ENCODE measurements at places on chromosomes 11 and 22. TPM values are rescaled to one million over a fixed set of nuclear protein-coding genes. Genes with fewer than 3 reads are reported as not detected.
A peak's percentile ranks its signal among the peaks of the same experiment; 100 is the strongest.

DNA sequence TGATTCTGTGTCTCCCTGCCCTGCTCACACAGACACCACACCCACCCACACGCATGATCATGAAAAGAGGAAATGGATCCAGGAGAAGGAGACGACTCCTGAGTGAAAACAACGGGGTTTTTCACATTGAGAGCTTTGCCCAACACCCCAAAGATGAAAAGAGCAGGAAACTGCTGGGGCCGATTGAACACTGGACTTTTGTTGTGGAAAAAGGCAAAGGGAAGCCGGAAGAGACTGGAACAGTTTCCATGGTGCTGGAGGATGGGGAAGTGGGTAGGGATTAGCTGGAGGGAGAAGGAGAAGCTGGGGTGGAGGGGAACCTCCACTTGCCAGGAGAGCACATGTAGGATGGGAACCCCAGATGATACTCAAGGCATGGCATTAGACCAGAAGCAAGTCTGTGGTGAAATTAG lies 5.2 kb upstream of the SLC43A3 start:
- no peak overlapping the region for H3K4me3 ChIP-seq
- DNase-seq = no peak
- H3K4me1 ChIP-seq = peaks cover 50% of the 10 kb centered on the region
- H3K27ac ChIP-seq = no peak overlapping the region

DNA sequence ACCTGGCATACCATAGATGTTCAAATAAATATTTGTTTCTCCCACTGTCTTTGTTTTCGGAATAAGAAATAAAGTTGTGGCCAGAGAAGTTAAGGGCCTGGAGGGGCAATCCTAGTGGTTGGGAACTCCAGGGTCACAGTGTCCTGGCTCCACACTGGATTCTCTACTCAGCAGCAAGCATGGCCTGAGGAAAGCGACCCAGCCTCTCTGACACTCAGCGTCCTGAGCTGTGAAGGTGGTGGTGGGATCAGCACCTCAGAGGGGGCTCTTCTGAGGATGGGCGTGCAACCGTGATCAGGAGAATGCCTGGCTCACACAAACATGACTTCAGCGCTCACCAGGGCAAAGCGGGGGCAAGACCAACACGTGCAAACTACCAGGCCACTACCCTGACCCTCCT lies 59.9 kb downstream of the LARGE1 start:
- H3K36me3 ChIP-seq = no peaks in the 10 kb centered on the region
- no peak overlapping the region for H3K27ac ChIP-seq
- no peaks in the 10 kb centered on the region for H3K4me1 ChIP-seq
- DNase-seq = no peak
- no peak overlapping the region for H3K4me3 ChIP-seq

The OR51E2 gene
- not detected for total RNA-seq

The DGAT2 gene
- 7.1 TPM for total RNA-seq

The PGM2L1 gene
- total RNA-seq = 7.8 TPM

GRCh38 chr22:32533265-32534111 lies 58.9 kb downstream of the FBXO7 start:
- DNase-seq = peak; percentile 33
- H3K27ac ChIP-seq = no peak overlapping the region
- peaks cover 16% of the 10 kb centered on the region for H3K4me1 ChIP-seq
- no peaks in the 10 kb centered on the region for H3K36me3 ChIP-seq
- H3K4me3 ChIP-seq = no peak overlapping the region
- no peaks in the 10 kb centered on the region for H3K27me3 ChIP-seq

DNA sequence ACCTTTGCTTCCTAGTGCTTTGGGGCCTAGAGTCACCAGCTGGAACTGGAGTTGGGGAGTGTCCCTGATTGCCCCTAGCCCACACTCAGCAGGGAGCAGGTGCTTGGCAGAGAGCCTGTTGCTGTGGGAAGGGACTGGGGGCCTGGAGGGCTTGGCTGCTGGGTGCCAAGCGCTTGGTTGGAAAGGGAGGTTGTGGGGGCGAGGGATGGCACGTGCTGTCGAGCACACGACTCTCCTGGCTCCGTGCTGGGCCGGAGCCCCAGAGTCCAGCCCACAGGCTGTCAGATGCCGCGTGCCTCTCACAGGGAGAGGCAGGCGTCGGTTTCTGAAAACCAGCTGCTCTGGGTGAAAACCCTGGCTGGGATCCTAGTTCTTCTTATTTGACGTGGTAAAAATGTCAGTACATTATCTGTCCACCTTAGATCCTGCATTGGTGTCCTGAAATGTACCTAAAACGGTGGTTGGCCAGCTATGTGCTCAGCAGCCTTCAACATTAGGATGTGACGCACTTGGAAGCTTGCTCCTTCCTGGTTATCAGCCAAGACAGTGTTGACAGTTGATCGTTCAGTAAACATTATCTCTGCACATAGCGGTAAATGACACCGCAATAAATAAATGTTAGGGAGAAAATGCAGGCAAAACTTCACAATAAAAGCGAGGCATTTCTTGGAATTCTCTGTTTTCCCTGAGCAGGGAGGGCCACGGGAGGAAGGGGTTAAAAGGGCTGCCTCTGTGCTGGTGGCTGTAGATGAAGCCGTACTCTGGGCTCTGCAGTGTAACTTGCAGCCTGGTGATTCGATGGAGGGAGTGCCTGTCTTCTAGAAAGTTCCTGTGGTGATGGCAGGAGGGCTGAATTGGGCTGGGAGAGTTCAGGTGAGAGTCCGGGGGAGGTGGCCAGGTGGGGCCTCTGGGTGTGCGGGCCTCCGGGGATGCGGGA lies 29.2 kb downstream of the GRAMD4 start:
- H3K27me3 ChIP-seq = no peaks in the 10 kb centered on the region
- no peak for DNase-seq
- no peak overlapping the region for H3K4me3 ChIP-seq
- no peak overlapping the region for H3K27ac ChIP-seq

The GLYAT gene
- total RNA-seq = not detected

DNA sequence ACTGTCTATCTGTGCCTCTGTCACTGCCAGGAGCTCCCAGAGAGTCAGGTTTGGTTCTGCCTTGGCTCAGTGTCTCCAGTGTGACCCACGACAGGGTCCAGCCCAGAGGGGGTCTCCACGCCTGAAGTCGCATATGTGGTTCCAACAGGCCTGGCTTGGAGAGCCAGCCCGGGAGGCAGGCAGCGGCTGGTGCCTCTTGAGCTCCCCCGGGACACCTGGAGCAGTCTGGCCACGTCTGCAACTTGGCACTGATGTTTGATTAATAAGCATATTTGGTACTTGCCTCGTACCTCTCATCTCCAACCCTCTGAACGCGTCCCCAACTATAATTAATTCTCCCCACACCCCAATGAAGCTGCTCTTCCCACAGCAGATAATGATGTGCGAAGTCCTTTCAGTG lies 31.7 kb upstream of the SHISAL1 start:
- no peak overlapping the region for H3K4me3 ChIP-seq
- no peaks in the 10 kb centered on the region for H3K36me3 ChIP-seq
- no peaks in the 10 kb centered on the region for H3K27me3 ChIP-seq
- H3K4me1 ChIP-seq = peaks cover 14% of the 10 kb centered on the region
- no peak for DNase-seq

DNA sequence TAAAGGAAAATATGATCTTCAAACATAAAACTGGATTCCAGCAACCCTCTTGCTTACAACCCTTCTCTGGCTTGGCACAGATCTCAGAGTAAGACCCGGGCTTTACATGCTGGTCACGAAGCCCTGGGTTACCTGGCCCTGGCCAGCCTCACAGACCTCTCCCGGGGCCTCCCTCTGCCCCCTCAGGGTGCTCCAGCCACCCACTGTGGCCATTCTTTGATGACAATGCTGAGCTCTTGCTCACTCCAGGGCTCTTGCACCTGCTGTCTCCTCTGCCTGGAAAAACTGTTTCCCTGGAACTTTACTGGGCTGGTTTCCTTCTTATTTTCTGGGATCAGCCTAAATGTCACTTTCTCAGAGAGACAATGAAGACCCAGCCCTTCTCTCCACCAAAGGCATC lies 43.9 kb downstream of the C11orf96 start:
- no peaks in the 10 kb centered on the region for H3K4me1 ChIP-seq
- no peak for DNase-seq
- no peak overlapping the region for H3K27ac ChIP-seq

The GANAB gene
- total RNA-seq = 478 TPM

GRCh38 chr11:68106165-68106940 lies 14.8 kb downstream of the CHKA start:
- H3K4me3 ChIP-seq = no peak overlapping the region
- peaks cover 8% of the 10 kb centered on the region for H3K4me1 ChIP-seq
- H3K36me3 ChIP-seq = 0 out of 2 replicates have a peak, but pooled peaks cover 14% of the 10 kb centered on the region
- H3K27me3 ChIP-seq = no peaks in the 10 kb centered on the region

GRCh38 chr11:10899121-10899830 lies 41.4 kb upstream of the ZBED5 start:
- H3K4me3 ChIP-seq = peak overlapping the region; percentile 48
- no peaks in the 10 kb centered on the region for H3K27me3 ChIP-seq
- peak; percentile 44 for DNase-seq
- peak overlapping the region; percentile 98 for H3K27ac ChIP-seq

The LGALS12 gene
- not detected for total RNA-seq

The SLC22A25 gene
- not detected for total RNA-seq

GRCh38 chr22:33894036-33894435 lies 26.2 kb downstream of the LARGE1 start:
- no peaks in the 10 kb centered on the region for H3K4me1 ChIP-seq
- H3K27ac ChIP-seq = no peak overlapping the region
- no peak for DNase-seq
- H3K27me3 ChIP-seq = no peaks in the 10 kb centered on the region
- no peak overlapping the region for H3K4me3 ChIP-seq
- no peaks in the 10 kb centered on the region for H3K36me3 ChIP-seq

DNA sequence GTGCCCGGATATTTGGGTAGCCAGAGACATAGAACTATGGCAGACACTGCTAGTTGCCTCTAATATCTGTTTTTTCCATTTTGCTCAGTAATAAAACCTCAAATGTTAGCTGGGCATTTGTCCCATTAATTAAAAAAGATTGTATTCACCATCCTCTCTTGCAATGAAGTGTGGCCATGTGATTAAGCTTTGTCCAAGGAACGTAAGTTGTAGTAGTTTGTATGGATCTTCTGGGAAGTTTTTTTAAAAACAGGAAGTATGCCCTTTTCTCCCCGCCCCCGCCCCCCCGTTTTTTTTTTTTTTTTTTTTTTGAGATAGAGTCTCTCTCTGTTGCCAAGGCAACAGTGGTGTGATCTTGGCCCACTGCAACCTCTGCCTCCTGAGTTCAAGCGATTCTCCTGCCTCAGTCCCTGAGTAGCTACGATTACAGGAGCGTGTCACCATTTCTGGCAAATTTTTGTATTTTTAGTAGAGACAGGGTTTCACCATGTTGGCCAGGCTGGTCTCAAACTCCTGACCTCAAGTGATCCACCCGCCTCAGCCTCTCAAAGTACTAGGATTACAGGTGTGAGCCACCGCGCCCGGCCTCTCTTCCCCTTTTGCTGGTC lies 1.7 kb upstream of the TMEM135 start:
- peak overlapping the region; percentile 81 for H3K27ac ChIP-seq
- H3K4me3 ChIP-seq = peak overlapping the region; percentile 98
- peak; percentile 33 for DNase-seq
- H3K36me3 ChIP-seq = peaks cover 5% of the 10 kb centered on the region

DNA sequence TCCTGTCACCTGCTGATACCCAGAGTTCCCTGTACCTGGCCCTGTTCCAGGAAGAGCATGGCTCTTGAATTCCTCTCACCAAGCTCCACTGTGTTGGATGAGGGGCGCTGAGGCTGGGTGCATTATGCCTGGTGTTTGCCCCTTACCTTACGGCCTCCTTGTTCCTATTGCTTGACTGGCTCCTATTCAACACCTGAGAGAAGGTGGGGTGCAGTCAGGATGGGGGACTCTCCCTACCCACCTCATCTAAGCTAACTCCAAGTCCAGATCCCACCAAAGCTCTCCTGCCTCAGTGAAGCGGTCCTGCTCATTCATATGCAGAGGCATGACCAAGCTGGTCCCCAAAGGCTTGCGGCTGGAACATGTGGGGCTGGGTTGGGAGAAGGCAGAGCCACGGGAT lies 35.8 kb upstream of the RIC3 start:
- H3K27me3 ChIP-seq = peaks cover 13% of the 10 kb centered on the region
- no peak overlapping the region for H3K27ac ChIP-seq
- no peak for DNase-seq
- no peaks in the 10 kb centered on the region for H3K4me1 ChIP-seq
- H3K36me3 ChIP-seq = no peaks in the 10 kb centered on the region

- H3K4me3 ChIP-seq = peak overlapping the region; percentile 97
- H3K4me1 ChIP-seq = peaks cover 35% of the 10 kb centered on the region
- no peak overlapping the region for H3K27ac ChIP-seq
- no peaks in the 10 kb centered on the region for H3K36me3 ChIP-seq
- H3K27me3 ChIP-seq = no peaks in the 10 kb centered on the region
These were observed 1.7 kb downstream of the SHANK2 start for GRCh38 chr11:71250523-71251150.

The MFRP gene
- total RNA-seq = not detected

DNA sequence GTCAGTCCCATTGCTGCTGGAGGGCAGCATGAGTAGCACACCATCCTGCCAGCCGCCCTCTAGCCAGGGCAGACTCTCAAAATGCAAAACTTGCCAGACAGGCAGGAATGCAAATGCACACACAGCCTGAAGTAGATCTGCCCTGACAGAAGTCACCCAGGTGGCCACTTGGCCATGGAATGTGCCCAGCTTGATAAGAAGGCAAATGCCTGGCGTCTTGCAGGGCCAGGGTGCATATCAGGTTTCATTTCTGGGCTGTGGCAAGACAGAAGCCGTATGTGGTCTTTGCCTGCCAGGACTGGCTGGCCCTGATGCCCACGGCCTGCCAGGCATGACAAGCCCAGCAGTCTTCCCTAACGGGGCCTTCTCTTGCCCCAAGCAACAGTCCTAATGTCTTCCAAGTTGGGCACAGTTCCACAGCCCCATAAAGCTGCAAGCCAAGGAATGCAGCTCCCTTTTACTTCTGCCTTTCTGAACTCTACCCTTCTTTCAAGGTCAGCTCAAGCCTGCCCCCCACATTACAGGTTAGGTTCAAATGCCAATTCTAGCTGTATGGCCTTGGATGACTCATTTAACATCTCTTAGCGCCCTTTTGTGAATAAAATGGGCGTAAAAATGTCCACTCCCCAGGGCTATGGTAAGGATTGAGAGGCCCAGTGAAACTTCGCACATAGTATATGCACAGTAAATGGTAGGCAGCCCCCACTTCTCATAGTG lies 29.7 kb downstream of the POU2AF3 start:
- H3K27ac ChIP-seq = peak overlapping the region; percentile 35
- peak; percentile 99 for DNase-seq
- H3K36me3 ChIP-seq = no peaks in the 10 kb centered on the region
- peaks cover 61% of the 10 kb centered on the region for H3K4me1 ChIP-seq

DNA sequence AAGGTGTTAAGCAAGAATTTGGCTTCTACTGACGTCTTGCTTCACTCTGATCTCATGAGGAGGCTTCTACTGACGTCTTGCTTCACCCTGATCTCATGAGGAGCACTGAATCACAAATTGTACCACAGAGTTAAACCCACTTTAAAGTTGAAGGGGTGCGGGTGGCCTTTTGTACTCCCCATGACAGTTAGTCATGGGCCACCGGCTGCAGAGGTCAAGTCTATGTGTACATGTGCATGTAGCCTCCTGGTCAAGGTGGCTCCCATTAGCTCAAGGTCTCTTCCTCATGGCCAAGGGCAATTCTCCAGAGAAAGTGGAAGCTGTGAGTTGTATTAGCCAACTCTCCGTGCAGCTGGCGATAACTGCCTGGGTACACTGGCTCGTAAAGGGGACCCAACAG lies 23.1 kb upstream of the FZD4 start:
- peaks cover 12% of the 10 kb centered on the region for H3K4me1 ChIP-seq
- DNase-seq = no peak
- H3K4me3 ChIP-seq = no peak overlapping the region
- H3K27ac ChIP-seq = no peak overlapping the region
- H3K36me3 ChIP-seq = no peaks in the 10 kb centered on the region

The RAB1B gene
- total RNA-seq = 232 TPM

- no peaks in the 10 kb centered on the region for H3K27me3 ChIP-seq
- no peak overlapping the region for H3K4me3 ChIP-seq
- no peak for DNase-seq
- H3K36me3 ChIP-seq = no peaks in the 10 kb centered on the region
These were observed 941.7 kb downstream of the NTM start for GRCh38 chr11:132312161-132312560.
